ENCODE measurements at places on chromosomes 5 and 9. TPM values are rescaled to one million over a fixed set of nuclear protein-coding genes. Genes with fewer than 3 reads are reported as not detected.

DNA sequence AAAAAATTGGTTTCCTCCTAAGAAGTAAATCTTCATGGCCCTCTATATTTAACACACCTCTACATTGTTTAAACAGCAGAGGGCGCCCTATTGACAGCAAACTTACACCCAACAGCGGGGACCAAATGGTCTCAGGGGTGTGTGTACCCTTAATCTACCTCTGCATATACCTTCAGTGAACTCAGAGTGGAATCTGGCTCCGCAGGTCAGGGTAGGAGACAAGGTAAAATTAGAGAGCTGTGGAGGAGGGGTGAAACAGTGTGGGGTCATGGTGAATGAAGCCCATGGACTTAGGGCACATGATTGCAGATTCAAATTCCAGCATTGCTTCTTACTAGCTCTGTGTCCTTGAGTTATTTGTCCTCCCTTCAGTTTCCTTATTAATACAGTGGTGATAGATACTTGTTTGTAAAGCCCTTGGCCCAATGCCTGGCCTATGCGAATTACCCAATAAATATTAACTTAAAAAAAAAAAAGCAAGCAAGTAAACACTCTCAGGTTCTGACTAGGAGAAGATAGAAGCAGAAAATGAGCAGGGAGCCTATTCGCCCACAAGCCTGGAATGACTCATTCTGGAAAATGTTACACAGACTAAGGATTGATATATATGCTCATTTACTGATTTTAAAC, 122.9 kb downstream of the CAVIN4 start:
- H3K4me1 ChIP-seq: no peaks in the 10 kb centered on the region
- H3K36me3 ChIP-seq: no peaks in the 10 kb centered on the region
- H3K4me3 ChIP-seq: no peak overlapping the region
- H3K27ac ChIP-seq: no peak overlapping the region
- no peaks in the 10 kb centered on the region for H3K27me3 ChIP-seq
- no peak for DNase-seq

DNA sequence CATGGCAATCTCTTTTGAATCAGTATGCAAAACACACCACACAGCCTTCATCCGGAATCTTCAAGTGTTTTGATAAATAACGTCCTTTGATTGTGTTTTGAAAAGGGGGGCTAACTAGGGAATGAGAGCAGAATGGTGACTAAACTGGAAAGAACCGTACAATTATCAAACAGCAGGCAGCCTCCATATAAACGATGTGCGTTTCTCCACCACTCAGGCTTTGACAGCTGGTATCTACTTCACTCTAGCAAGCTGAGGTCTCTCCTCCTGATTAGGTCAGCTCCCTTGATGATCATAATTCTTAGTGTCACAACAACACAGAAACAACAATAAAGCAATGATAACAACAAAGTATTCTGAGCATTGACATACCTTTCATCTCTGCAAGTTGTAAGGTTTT, 465.9 kb downstream of the TUSC1 start:
- H3K36me3 ChIP-seq: no peaks in the 10 kb centered on the region
- no peak overlapping the region for H3K4me3 ChIP-seq
- DNase-seq: peak; percentile 14
- no peaks in the 10 kb centered on the region for H3K27me3 ChIP-seq
- no peaks in the 10 kb centered on the region for H3K4me1 ChIP-seq
- H3K27ac ChIP-seq: no peak overlapping the region

- H3K36me3 ChIP-seq: no peaks in the 10 kb centered on the region
- no peaks in the 10 kb centered on the region for H3K4me1 ChIP-seq
- H3K27me3 ChIP-seq: no peaks in the 10 kb centered on the region
- H3K27ac ChIP-seq: no peak overlapping the region
- H3K4me3 ChIP-seq: no peak overlapping the region
Observed at GRCh38 chr5:91469517-91470165, 86.5 kb upstream of the ARRDC3 start.

- H3K4me1 ChIP-seq: no peaks in the 10 kb centered on the region
- no peaks in the 10 kb centered on the region for H3K27me3 ChIP-seq
- H3K27ac ChIP-seq: no peak overlapping the region
- no peaks in the 10 kb centered on the region for H3K36me3 ChIP-seq
Observed at GRCh38 chr9:89854715-89855475, 250.1 kb downstream of the GADD45G start.

GRCh38 chr5:9625731-9626130, 4.4 kb downstream of the TAS2R1 start:
- DNase-seq: peak; percentile 52
- no peak overlapping the region for H3K27ac ChIP-seq
- no peak overlapping the region for H3K4me3 ChIP-seq
- H3K4me1 ChIP-seq: no peaks in the 10 kb centered on the region

DNA sequence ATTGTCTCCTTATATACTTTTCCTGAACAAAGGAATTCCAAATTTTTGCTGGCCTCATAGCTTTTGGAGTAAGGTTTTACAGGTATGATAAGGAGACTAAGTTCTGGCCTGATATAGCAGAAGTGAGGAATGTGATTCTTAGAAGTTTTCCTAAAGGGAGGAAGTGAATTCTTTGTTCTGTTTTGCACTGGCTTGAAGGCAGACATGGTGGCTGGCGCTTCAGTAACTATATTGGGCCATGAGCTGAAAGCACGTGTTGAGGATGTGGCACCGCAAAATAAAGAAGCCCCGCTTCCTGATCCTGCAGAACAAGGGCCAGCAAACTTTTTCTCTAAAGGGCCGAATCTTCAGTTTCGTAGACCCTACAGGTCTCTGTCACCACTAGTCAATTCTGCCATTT, 224.2 kb downstream of the SNX18 start:
- peaks cover 3% of the 10 kb centered on the region for H3K4me1 ChIP-seq
- H3K27me3 ChIP-seq: no peaks in the 10 kb centered on the region

DNA sequence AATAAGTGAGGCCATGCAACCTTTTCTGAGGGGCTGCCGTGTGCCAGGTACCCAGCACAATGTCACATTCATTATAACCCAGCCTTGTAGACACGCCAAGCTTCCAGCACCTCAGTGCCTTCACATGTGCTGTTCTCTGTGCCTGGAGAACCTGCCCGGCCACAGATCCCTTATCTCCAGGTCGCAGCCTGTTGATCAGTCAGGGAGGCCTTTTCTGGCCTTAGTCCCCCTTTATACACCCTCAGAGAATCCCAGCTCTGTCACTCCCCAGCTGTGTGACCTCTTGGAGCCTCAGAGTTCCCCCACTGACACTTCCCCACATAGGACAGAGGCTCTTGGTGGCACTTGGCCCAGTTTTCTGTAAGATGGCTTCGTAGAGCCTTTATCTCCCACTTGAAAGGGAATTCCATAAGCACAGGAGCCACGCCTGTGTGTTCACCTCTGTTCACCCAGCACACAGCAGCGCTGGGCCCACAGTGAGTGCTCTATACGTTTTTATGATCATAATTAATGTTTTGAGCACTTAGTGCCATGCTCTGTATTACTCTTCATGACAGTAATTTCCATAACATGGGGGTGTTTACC, 38.7 kb downstream of the NEURL1B start:
- H3K36me3 ChIP-seq: peaks cover 17% of the 10 kb centered on the region
- DNase-seq: no peak
- H3K4me1 ChIP-seq: peaks cover 23% of the 10 kb centered on the region
- H3K27me3 ChIP-seq: no peaks in the 10 kb centered on the region
- H3K4me3 ChIP-seq: no peak overlapping the region
- H3K27ac ChIP-seq: peak overlapping the region; percentile 33

DNA sequence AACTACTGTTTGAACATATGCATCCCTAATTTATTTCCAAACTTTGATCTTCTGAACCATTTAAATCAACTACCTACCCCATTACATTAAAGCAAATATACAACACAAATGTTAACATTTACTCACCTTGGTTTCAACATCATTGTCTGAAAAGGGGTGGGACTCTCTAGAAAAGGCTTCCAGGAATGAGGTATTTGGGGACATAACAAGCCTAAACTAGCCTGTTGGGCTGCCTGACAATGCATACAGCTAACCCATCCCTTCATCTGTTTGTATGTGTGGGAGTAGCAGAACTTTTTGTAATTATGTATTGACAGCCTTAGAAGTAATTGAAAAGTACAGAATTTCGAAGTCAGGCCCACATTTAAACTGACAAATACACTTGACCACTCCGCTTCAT, 2225.9 kb upstream of the C9orf72 start:
- no peak overlapping the region for H3K27ac ChIP-seq
- no peaks in the 10 kb centered on the region for H3K4me1 ChIP-seq
- no peaks in the 10 kb centered on the region for H3K27me3 ChIP-seq
- no peak for DNase-seq
- no peak overlapping the region for H3K4me3 ChIP-seq

Gene ZNF883
- total RNA-seq: 14.1 TPM

Gene OR1Q1
- total RNA-seq: not detected

Gene RHOBTB3
- 182 TPM for total RNA-seq

Gene PHAX
- 85.4 TPM for total RNA-seq

Gene SH3GL2
- total RNA-seq: 20.1 TPM

All from spinal cord (tissue), 10 donors.